Activated CD4-positive, CD25-positive, alpha-beta regulatory T cell treated with anti-CD3 and anti-CD28 coated beads, Interleukin-2, amount 50 U/mL, for 16 hours (primary cell): ENCODE measurements at places on chromosomes 11 and 22.

DNA sequence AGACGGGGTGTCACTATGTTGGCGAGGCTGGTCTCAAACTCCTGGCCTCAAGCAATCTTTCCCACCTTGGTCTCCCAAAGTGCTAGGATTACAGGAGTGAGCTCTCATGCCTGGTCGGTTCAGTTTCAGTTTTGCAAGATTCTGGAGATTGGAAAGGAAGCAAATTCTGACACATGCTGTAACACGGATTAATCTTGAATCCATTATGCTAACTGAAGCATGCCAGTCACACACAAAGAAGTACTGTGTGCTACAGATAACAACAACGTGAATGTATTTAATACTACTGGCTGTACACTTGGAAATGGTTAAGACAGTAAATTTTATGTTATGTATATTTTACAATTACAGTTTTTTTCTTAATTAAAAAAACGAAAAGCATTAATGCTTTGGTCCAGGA lies 107.6 kb downstream of the MED15 start:
- no peak for DNase-seq

GRCh38 chr11:128548649-128549255 lies 38.6 kb downstream of the ETS1 start:
- DNase-seq, result no peak

DNA sequence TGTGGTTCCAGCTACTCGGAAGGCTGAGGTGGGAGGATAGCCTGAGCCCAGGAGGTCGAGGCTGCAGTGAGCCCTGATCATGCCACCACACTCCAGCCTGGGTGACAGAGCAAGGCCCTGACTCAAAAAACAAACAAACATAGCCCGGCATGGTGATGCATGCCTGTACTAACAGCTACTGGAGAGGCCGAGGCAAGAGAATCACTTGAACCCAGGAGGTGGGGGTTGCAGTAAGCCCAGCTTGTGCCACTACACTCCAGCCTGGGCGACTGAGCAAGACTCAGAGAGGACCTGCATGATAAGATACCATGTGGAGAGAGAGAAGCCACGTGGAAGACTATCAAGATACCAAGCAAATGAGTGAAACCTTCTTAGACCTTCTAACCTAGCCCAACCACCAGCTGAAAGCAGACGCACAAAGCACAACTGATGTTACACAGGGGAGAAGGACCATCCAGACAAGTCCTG lies 36.1 kb downstream of the AMBRA1 start:
- DNase-seq, result no peak

DNA sequence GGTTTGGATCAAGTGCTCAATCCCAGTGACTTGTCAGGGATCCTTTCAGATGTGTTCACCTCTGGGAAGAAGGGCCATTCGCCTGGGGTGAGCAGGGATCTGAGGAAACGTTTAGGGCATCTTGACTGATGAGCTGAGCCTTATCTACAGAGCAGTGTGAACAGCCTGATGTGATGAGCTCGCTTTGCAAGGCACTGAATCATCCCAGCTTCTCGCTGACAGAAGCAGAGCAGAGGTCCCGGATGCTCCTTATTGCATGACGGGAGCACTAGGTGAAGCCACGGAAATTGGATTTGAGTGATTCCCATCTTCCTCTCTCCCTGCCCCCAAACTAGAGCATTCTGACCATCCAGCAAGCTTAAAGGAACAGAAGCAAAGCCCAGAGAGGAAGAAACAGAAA lies 46.5 kb downstream of the SEZ6L start:
- DNase-seq, result no peak
